ENCODE measurements at places on chromosomes 12 and 14.

DNA sequence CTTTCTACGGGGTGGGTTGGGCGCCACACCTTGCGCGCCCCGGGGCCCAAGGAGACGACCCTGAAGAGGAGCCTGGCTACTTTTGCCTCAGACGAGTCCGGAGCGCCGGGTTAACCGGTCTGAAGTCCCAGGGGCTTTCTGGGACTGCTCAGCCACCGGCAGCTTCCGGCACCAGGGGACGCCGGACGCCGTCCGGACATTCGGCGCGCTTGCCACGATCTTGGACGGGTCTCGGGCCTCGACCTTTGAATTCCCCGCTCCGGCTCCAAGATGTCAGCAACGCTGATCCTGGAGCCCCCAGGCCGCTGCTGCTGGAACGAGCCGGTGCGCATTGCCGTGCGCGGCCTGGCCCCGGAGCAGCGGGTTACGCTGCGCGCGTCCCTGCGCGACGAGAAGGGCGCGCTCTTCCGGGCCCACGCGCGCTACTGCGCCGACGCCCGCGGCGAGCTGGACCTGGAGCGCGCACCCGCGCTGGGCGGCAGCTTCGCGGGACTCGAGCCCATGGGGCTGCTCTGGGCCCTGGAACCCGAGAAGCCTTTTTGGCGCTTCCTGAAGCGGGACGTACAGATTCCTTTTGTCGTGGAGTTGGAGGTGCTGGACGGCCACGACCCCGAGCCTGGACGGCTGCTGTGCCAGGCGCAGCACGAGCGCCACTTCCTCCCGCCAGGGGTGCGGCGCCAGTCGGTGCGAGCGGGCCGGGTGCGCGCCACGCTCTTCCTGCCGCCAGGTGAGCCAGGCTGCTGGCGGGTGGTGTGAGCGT lies at the start of gene ACOT4:
ACOT4 (plus strand) TSS at position 184 of the 760 bp plus-strand sequence; CDS start at position 271, 87 bp downstream.
- DNase-seq, result no peak

- DNase-seq, result no peak
Measured at GRCh38 chr12:131528144-131528543, 182.7 kb upstream of the SFSWAP start.

DNA sequence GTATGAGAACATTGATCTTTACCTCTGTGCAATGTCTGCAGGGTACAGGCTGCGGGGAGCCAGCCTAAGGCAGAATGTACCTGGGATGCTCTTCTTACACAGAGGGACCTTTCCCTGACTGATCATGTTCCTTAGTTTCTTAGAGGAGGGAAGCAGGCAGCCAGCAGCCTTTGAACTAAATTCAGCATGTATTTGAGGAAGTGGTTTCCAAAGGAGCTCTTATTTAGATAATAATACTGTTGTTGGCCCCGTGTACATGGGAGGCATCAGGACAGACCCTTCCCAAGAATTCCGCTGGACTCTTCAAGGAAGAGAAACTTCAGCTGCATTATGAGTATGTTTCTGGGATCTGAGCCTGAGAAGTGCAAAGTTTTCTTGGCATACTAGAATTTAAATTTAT lies 98.8 kb downstream of the CCDC92 start:
- no peak for DNase-seq

GRCh38 chr12:20188930-20189653 lies 179.2 kb upstream of the PDE3A start:
- DNase-seq, result no peak

DNA sequence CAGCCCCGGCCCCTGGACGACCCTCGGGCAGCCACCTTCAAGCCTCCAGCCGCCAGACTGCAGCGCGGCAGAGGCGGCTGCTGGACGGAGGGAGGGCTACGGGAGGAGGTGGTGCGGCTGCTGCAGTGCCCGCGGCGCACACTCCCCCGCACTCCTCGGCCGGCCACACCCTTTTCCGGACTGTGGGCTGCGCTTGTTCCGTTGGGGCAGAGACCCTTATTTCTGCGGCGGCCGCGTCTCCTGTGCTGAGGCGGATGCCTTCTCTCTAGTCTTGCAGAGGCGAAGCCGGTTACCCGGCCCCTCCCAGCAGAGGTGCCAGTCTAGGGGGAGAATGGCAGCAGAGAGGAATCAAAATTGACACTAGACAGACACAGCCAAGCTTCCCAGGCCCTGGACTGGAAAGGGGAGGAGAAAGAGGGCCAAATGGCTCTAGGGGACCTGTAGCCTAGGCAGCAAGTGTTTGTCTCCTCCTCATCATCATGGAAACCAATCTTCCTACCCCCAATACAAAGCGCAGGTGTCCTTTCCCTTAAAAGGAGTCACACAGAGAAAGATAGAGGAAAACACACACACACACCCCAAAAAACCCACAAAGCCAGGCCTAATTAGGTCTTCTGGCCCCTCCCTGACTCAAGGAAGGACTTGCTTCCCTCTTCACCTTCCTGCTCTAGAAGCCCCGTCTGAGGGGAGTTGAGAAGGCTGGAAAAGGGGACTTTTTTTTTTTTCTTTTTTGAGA lies 1.3 kb downstream of the ESYT1 start:
- no peak for DNase-seq

- no peak for DNase-seq
Measured at GRCh38 chr12:90628213-90628612, 326.8 kb downstream of the CCER1 start.

DNA sequence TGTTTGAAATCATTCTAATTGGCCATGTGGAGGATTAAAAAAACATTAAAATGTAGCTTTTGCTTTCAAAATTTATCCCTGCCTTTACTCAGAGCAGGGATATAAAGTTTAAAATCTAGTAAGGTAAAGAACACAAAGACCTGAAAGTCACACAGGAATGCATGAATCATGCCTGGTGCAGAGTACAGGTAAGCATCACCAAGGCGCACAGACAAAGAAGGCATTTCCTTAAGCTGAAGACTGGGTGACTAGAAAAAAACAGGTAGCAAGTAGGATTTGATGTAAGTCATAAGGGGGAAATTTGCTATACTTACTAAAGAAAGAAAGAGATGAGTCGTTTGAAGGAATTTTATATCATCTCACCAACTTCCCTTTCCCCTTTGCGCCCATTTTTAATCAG lies 405.6 kb downstream of the GXYLT1 start:
- no peak for DNase-seq

DNA sequence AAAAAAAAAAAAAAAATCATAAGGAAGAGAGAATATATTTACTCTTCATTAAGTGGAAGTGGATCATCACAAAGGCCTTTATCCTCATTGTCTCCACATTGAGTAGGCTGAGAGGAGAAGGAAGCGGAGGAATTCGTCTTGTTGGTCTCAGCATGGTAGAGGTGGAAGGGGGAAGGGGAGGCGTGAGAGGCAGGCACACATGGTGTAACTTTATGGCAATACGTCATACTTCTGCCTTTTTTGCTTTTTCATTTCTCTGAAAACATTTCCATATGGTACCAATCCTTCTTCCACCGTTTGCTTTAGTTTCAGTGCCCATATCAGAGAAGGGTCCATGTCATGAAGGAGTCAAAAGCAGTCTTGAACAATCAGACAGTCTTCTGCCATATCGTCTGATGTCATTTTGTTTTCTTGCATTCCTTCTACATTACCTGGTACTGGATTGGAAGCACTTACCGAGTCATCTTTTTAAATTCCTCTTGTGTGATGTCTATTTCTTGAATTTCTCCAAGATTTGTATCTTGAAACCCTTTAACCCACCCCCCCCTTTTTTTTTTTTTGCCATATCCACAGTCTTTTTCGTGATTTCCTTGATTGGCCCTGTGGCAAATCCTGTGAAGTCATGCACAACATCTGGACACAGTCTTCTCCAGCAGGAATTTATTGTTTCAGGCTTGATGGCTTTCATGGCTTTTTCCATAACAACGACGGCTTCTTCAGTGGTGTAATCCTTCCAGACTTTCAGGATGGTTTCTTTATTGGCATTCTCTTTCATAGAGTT lies 8.9 kb downstream of the FUT8 start:
- DNase-seq, result no peak

GRCh38 chr12:49582850-49583249 lies 14.9 kb upstream of the MCRS1 start:
- DNase-seq, result no peak

DNA sequence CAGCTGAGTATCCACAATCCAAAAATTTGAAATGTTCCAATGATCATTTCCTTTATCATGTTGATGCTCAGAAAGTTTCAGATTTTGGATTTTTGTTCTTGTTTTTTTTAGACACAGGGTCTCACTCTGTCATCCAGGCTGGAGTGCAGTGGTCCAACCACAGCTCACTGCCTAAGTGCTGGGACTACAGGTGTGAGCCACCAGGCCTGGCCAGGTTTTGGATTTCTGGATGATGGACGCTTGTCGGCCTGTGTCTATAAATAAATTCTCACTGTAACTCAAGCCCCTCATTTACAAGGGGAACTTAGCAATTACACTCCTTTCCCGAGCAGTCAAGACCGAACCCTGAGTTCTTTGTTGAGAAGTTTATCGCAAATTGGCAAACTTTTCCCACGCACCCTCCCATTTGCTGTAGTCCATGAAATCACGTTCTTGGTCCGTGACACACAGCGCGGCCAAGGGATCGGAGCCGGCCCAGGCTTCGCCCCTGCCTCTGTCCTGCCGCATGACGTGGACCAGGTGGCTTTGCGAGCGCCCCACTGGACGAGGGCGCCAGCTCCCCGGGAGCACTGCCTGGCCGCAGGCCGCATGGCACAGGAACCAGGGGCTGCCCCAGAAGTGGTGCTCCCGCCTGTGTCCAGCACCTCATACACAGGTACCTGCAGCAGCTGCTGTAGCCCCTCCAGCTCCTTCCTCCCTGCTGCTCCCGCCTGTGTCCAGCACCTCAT lies 14.0 kb upstream of the ANKLE2 start:
- no peak for DNase-seq

- DNase-seq, result no peak
Measured at GRCh38 chr12:1837541-1838204, 17.3 kb downstream of the LRTM2 start.

GRCh38 chr12:17478908-17479673 lies 610.9 kb downstream of the RERGL start:
- no peak for DNase-seq

DNA sequence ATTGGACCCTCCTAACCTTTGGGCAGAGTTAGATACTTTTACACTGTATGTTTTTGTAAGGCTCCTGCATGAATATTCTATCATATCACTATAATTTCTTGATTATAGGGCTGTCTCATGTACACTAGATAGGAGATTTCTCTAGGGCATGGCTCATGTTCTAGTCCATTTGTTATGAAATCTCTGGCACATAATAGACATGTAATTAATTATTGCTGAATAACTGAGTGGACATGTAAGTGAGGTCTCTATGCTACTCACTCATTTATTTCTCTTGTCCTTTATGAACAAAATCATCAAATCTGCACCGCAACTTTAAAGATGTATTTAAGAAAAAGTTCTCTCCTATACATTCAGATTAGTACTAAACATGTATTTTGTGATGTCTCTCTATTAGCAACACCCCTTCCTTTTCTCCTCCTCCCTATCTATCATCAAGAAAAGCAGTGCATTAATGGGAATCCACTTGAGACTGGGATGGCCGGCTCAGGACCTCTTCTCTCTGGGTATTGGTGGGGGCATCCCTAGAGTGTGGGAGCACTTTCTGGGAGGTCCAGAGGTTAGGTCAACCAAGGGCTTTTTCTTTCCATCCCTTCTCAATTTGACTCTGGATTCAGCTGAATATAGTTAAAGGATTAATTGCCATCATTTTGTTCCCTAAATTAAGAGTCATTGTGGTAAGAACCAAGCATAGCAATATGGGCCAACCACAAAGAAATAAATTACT lies 168.0 kb upstream of the HMGA2 start:
- no peak for DNase-seq

- no peak for DNase-seq
Measured at GRCh38 chr12:128079-128478, 61.5 kb downstream of the IQSEC3 start.

- DNase-seq, result no peak
Measured at GRCh38 chr12:2354151-2354991, 301.6 kb downstream of the CACNA1C start.

GRCh38 chr12:67625004-67625403 lies 23.5 kb upstream of the DYRK2 start:
- DNase-seq, result no peak

GRCh38 chr12:130702966-130703732 lies 12.9 kb downstream of the RIMBP2 start:
- DNase-seq, result no peak

DNA sequence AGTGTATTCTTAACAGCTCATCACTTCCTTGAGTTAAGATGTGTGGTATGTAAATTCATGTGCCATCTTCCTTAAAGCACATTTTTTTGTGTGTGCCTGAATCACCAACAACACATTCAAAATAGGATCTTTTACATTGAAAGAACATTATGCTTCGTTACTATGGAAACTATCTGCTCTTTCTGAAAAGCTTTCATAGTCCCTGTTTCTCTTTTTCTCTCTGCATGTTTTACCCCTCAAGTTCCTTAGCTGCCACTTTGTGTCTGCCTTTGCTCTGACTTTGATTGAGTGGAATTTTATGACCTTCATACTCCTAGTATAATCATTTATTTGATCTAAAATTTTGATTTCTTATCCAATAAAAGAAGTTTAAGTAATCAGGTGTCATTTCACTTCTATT lies 880.3 kb upstream of the FOXG1 start:
- DNase-seq, result no peak

DNA sequence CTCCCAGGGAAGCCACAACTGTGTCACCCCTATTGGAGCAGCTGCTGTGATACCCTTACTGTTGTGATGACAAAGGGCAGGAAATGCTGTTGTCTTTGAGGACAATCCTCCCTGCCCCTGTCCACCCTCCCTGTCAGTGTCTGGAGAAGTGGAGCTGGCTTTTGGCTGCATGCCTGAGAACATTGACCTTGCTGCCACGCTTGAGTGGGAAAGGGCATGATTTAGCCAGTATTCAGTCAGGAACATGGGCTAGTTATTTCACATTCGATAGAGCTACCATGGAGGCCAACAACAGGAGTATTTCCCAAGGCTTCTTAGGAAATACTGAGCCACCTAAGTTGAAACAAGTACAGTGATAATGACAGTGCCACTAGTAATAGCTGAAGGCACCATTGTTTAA lies 59.4 kb downstream of the MYRFL start:
- DNase-seq, result no peak

DNA sequence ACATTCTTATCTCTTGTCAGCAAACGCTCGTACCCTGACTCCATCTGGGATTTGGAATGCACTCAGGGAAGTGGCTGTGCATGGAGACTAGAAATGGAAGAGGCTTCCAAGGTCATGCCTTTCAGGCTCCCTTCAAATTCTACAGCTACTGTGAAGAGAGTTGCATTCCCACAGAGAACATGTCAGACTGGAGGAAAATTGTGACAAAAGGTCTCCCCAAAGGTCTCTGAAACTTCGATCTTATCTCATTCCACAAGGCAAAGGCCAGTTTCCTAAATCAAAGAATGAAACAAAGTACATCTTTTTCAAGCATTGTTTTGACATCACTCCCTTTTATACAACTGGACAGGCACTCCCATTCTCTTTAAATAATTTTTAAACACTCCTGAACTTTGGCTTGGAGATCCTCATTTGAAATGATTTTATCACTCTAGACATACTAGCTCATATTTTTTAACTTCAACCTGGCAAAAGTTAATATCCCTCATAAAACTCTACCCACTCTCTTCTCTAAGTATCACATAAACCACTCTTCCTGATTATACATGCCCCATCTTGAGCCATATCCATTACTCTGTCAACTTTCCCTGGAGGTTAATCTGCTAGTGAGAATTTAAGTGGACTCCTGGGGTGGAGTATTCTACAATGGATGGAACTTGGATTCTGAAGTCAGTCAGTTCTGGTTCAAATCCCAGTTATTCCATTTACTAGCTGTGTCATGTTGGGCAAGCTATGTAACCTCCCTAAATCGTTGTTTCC lies 218.1 kb upstream of the HMGA2 start:
- DNase-seq, result no peak

- peak; percentile 94 for DNase-seq
Measured at GRCh38 chr12:76083904-76084862, at the start of gene NAP1L1. NAP1L1 (minus strand) TSS chr12:76084685; CDS start chr12:76074219, 10,466 bp downstream.
